ENCODE measurements at places on chromosomes 16 and 17.

DNA sequence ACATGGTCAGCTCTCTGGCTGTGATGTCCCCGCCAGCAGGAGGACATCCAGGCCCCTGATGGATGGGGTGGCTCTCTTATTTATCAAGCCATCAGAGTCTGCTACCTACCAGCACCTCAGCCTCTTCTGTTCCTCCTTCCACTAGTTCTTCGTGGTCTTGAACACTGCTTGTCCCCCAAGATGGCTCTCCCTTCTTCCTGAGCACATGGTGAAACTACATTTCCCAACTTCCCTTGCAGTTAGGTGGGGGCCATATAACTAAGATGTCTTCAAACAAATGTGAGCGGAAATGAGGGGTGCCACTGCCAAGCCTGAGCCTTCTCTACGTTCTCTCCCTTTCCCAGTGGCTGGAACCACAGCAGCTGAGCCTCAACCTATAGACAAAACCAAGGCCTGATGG lies 29.8 kb upstream of the CCDC182 start:
- DNase-seq: no peak

DNA sequence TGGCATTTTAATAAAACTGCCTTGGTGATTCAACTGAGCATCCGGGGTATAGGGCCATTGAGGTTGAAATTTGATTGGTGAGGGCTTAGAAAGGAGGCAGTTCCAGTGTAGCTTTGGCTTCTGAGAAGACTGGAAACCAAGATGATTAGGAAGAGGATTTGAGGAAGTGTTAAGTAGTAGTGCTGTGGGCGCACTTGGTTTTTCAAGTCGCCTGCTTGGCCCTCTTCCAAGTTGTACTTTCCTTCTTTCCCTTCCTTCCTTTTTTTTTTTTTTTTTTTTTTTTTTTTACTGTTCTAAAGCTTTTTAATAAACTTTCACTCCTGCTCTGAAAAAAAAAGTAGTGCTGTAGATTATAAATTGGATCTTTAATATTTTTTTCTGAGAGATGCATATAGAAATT lies 320.5 kb downstream of the UTP18 start:
- DNase-seq: no peak

GRCh38 chr17:57966246-57966645 lies 11.0 kb upstream of the CUEDC1 start:
- DNase-seq: no peak

DNA sequence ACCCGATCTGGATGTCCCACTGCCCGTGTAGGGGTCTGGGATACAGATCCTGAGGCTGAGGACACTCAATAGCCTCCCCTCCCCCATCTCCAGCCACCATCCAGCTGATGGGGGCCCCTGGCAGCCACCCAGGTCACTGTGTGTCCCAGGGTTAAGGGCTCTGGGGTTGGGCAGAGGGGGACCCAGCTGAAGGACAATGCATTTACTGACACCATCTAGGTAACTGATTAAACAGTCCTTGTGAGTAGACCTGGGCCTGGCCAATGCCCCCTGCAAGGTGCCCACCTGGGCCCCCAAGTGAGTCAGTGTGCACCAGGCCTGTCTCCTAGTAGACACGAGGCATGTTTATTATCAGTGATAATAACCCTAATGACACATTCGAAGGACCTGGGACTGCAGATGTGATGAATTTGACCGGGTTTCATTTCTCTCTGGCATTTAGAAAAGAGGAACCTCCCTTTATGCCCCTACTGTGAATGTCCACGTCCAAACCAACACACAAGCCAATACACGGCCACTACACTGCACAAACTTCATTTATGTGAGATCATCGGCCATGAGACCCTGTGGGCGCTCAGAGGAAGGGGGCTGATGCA lies 261.9 kb upstream of the FOXF1 start:
- no peak for DNase-seq

- DNase-seq: no peak
Measured at GRCh38 chr17:71593078-71593477, 527.7 kb upstream of the SOX9 start.

DNA sequence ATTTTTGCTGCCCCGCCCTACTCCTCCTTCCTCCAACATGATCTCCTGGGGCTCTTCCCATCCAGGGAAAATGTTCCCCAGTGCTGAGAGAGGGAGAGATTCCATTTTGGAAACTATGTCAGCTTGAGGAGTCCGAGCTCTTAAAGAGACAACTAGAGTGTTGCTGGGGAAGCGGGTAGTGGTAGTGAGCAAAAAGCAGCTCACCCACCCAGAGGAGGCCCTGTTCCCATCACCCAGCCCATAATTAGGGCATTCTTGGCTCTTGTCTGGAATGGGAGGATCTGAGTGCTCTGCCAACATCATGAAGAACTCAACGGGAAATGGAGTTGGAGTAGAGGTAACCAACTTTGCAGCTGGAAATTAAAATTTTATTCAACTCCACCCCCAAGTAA lies 9.1 kb upstream of the MSL1 start:
- no peak for DNase-seq

- DNase-seq: no peak
Measured at GRCh38 chr17:14058051-14058450, 11.3 kb upstream of the COX10 start.

- DNase-seq: no peak
Measured at GRCh38 chr17:57881143-57881542, 31.3 kb upstream of the MRPS23 start.

GRCh38 chr16:26717826-26718225 lies 348.9 kb upstream of the C16orf82 start:
- no peak for DNase-seq

DNA sequence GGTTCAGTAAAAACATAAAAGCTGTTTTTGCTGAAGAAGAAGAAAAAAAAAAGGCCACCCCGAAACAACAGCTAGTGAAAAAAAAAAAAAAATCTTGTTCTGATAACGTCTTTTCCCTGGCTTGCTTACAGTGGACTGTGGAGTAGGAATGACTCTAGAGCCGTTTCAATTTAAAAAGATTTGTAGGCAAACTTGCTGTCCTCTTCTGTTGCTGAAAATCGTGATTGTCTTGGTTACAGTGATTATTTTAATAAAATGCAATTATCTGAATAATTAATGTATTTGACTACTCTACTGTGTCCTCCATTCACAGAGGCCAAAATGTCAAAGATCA lies 190.6 kb upstream of the TBX2 start:
- DNase-seq: no peak

DNA sequence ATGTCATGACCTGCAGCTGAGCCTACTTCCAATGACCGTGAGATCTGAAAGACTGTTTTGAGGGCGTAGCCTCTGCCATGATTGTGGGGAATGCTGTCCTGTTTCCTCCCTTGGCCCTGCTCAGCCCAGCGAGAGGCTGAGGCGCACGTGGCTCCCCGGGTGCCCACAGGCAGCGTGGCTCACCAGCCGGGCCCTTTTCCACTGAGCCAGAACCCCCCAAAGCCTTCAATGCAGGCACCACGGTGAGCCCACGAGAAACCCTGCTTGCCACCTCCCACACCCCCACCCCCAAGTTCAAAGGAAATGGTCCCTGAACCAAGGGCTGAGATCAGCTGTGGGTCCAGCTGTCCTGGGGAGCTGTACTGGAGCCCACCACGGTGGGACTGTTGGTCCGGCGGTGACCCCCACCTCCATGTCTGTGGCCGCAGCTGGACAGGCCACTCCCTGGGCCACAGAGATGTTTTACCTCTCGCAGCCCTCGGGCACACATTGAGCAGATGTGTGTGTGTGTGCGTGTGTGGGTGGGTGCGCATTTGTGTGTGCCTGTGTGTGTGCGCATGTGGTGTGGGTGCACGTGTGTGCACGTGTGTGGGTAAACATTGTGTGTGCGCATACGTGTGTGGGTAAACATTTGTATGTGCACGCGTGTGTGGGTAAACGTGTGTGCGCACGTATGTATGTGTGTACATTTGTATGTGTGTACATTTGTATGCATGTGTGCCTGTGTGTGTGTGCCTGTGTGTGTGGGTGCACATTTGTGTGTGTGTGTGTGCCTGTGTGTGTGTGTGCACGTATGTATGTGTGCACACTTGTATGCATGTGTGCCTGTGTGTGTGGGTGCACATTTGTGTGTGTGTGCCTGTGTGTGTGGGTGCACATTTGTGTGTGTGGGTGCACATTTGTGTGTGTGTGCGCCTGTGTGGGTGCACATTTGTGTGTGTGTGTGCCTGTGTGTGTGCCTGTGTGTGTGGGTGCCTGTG lies 5.0 kb upstream of the MC1R start:
- DNase-seq: no peak

Data from activated CD8-positive, alpha-beta memory T cell treated with anti-CD3 and anti-CD28 coated beads, Interleukin-2, amount 10 ng/mL, durations not matched to agents 7 days and 5 days (primary cell).